Spinal cord (tissue), 10 donors: ENCODE measurements at places on chromosomes 5 and 9. TPM values are rescaled to one million over a fixed set of nuclear protein-coding genes. Genes with fewer than 3 reads are reported as not detected.

PLAC8L1 gene
- polyA plus RNA-seq = 2.4 TPM

SLC36A2 gene
- not detected for polyA plus RNA-seq

FGF1 gene
- polyA plus RNA-seq = 30.0 TPM

SLC36A3 gene
- not detected for polyA plus RNA-seq

GPRIN1 gene
- polyA plus RNA-seq = 60.6 TPM

DDX31 gene
- 10.8 TPM for polyA plus RNA-seq

SEMA5A gene
- 35.2 TPM for polyA plus RNA-seq

DTWD2 gene
- 7.1 TPM for polyA plus RNA-seq

PCDHA9 gene
- 0.11 TPM for polyA plus RNA-seq

GLRA1 gene
- polyA plus RNA-seq = 8.5 TPM

FCN2 gene
- not detected for polyA plus RNA-seq

FABP6 gene
- 4.9 TPM for polyA plus RNA-seq

TMOD1 gene
- polyA plus RNA-seq = 80.8 TPM

DMRT3 gene
- 0.72 TPM for polyA plus RNA-seq

ADAMTSL2 gene
- polyA plus RNA-seq = 9.0 TPM

STXBP1 gene
- polyA plus RNA-seq = 301 TPM

ZNF462 gene
- 30.6 TPM for polyA plus RNA-seq

PRLR gene
- 2.6 TPM for polyA plus RNA-seq

ARL14EPL gene
- polyA plus RNA-seq = not detected

SPACA9 gene
- 13.9 TPM for polyA plus RNA-seq

ENTREP1 gene
- 102 TPM for polyA plus RNA-seq

BARHL1 gene
- 3.2 TPM for polyA plus RNA-seq

IRX1 gene
- polyA plus RNA-seq = 33.5 TPM

SPATA31C1 gene
- 1.1 TPM for polyA plus RNA-seq
